SW 1271 (cell line): ENCODE measurements at places on chromosomes 3 and 15.

- no peak for DNase-seq
Observed at GRCh38 chr3:52238193-52238760, 681 bp downstream of the TWF2 start.

DNA sequence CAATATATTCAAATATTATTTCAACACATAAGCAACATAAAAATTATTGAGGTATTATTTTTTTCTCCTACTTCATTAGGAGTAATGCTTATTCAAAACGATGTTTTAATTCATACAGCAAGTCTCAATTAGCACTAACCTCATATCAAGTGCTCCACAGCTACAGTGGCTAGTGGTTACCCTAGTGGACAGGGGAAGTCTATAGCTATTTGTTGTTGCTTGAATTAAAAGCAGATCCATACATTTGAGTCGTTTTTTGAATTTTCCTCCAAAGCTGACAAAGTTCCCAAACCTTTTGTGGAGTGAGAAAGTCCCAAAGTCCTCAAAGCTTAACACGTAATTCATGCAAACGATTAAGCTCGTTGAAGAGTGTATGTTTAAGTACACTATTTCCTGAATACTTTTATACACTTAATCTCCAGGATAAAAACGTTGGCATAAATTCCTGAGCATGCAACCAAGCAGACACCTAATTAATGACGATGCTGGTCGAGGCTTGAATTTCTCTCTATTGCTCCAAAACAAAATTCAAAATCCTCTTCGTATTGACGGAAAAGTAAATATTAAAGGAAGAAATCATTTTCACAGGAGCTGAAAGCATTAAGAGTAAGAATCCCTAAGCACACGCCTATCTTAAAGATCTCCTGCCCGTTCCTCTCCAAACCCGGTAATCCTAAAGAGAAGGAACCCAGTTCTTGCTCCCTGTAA is 985 bp downstream of the VPS13C start:
- DNase-seq: peak; percentile 42

DNA sequence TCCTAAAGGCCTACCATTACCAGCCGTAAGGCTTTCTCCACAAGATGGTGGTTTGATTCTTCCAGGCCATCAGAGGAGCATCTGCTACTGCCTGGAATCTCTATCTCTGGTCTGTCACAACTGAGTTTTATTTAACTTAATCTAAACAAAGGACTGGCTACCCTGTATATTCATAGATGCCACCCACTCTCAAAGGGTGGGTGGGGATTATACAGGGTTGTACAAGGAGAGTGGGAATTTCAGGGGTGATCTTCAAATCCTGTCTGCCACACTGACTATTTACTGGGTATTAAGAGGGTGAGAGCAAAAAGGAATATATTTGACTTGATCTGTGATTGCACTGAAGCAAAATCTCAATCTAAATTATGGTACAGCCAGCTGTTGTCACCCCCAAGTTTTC is 253.3 kb downstream of the MBNL1 start:
- no peak for DNase-seq

- no peak for DNase-seq
Observed at GRCh38 chr3:130259166-130259874, 86.2 kb upstream of the COL6A5 start.

DNA sequence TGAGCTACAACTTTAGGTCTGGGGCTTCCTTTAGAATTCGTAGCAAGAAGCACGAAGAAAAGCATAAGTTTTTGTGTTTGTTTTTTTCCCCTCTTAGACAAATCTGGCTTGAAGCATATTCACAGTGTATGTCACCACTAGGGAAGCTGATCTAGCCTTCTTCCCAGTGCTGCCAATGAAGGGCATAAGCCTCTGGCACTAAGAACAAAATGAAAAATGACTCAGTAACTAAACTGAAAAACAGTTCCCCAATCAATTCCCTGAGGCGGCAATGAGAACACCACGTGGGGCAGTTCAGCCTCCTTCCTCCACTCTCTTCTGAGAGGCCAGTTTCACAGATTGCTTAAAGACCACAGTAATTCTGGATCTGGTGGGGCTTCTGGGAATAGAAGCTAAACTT is 338.1 kb downstream of the GAP43 start:
- DNase-seq: no peak

DNA sequence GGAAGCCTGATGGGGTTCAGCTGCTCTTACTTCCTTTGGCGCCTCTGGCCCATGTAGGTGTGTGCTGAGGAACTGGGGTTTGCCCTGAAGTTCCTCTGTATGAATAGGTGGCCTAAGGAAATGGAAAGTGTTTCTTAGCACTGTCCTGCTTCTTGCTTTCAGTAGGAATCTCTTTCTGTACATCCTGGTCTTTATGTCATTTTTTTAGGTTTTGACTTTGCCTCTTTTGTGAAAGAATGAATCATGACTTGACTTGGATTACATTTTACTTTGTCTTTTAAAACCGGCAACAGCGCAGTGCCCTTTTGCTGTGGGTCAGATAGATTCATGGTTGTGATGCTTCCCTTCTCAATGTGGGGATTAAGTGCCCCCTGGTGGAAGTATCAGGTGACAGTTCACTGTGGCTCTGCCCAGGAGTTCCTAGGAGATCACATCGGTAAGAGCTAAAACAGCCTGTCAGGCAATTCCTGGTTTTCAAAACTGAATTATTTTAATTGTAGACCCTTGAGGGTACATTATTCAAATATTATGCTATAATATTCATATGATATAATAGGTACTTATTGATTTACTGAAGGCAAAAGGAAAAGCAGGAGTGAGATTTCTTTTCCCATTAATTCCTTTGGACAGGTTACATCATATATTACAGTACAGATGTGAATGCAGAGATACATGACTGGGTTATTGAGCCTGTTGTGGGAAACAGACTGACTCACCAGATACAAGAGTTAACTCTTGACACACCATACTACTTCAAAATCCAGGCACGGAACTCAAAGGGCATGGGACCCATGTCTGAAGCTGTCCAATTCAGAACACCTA is 95.4 kb downstream of the HCN4 start:
- no peak for DNase-seq

- peak; percentile 78 for DNase-seq
Observed at GRCh38 chr3:4722103-4722502, 229.0 kb downstream of the ITPR1 start.

GRCh38 chr3:125140818-125141595 is 71.5 kb downstream of the SLC12A8 start:
- no peak for DNase-seq

- no peak for DNase-seq
Observed at GRCh38 chr3:14846226-14846880, 27.6 kb downstream of the FGD5 start.

DNA sequence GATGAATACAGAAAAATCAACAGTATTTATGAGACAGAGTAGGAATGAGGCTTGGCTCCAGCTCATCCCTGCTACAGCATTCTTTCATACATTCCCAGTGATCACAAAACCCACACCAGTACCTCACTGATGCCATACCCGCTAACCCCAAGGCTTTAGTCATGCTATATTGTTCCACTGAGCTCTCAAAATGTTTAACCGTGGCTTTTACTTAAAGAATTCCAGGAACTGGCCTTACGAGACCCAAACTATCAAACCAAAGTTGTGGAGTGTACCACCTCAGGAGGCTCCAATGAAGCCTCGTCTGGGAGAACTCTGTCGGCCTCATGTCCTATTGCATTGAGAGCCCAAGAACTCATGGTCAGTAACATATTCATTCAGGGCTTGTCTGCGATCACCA is 278.9 kb downstream of the ULK4 start:
- DNase-seq: no peak

- no peak for DNase-seq
Observed at GRCh38 chr3:188088948-188089685, 64.8 kb upstream of the LPP start.

DNA sequence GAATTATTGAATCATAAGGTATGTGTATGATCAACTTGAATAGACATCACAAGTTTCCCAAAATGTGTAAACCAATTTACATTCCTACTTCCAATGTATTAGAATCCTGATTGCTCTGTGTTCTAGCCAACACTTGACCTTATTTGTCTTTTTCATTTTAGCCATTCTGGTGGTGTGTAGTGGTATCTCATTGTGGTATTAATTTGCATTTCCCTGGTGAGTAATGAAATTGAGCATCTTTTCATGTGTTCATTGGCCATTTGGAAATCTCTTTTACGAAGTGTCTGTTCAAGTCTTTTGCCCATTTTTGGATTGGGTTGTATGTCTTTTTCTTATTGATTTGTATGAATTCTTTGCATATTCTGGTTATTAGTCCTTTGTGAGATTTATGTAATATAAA is 138.0 kb downstream of the RBPMS2 start:
- DNase-seq: no peak

GRCh38 chr3:129370248-129370964 is 58.0 kb downstream of the EFCAB12 start:
- no peak for DNase-seq
